ENCODE measurements at places on chromosomes 4 and X.

- DNase-seq = no peak
Observed at GRCh38 chr4:84678976-84679744, 96.2 kb downstream of the CDS1 start.

GRCh38 chr4:102799816-102800215, 27.5 kb downstream of the UBE2D3 start:
- no peak for DNase-seq

- DNase-seq = no peak
Observed at GRCh38 chr4:11735651-11736050, 307.0 kb upstream of the HS3ST1 start.

DNA sequence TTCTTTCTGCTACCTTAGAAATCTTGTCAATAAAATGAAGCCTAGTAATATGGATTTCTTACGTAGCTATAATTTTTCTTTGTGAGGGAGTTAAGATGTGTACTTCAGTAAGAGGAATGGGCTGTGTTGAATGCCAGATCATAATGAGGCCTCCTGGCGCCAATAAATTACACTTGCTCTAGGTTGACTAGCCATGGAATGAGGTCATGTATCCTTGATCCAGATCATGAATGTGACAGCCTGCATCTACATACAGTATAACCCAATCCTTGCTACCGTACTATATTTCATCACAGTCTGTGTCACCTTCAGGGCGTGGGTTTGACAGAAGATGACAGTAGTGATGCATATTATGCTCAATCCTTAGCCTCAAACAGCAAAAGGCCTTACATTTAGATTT, 36.2 kb downstream of the NHS start:
- no peak for DNase-seq

DNA sequence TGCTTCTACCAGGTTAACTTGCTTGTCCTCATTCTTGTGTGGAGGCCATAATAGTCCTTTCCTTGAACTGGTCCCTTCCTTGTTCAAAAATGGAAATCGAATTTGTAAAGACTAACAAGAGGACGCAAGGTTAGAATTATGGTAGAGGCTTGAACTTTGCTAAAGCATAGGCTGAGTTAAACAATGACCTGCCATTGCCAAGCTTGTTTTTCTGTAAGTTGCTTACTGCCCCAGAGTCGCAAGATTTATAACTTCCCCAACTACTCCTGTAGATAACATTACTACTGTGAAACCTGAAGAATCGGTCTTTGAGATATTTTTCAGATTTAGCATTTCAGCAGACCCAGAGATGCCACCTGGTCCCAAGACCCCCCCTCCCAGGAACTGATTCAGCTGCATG, 45.3 kb downstream of the RAB33B start:
- no peak for DNase-seq

DNA sequence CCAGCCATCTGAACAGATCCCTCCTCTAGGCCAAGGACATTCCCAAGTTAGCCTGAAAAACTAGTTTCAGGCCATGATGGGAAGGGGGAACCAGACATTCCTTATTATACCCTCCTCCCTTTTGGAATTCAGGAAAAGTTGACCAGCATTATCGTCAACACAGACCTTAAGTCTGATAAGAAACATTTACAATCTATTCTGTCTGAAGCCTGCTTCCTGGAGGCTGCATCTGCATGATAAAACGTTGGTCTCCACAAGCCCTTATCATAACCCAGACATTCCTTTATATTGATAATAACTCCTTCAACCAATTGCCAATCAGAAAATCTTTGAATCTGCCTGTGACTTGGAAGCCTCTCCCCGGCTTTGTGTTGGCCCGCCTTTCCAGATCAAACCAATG, 44.3 kb downstream of the EFHC2 start:
- no peak for DNase-seq

GRCh38 chrX:84441143-84441542, 61.1 kb downstream of the HDX start:
- no peak for DNase-seq

All from right renal cortex interstitium (tissue), 3 donors.